ENCODE measurements at places on chromosomes 3 and 15. TPM values are rescaled to one million over a fixed set of nuclear protein-coding genes. Genes with fewer than 3 reads are reported as not detected.

NGRN gene
- 27.8 TPM for total RNA-seq

SNRPA1 gene
- total RNA-seq, result 29.7 TPM

ILDR1 gene
- total RNA-seq, result 2.9 TPM

TSPAN3 gene
- 99.1 TPM for total RNA-seq

FEZF2 gene
- not detected for total RNA-seq

CYP1A2 gene
- not detected for total RNA-seq

LRRC49 gene
- total RNA-seq, result 7.3 TPM

PXYLP1 gene
- total RNA-seq, result 9.9 TPM

GOLGA6B gene
- total RNA-seq, result not detected

CASR gene
- total RNA-seq, result 8.9 TPM

RABL3 gene
- 7.3 TPM for total RNA-seq

MKRN3 gene
- 0.26 TPM for total RNA-seq

BNC1 gene
- total RNA-seq, result not detected

ZNF717 gene
- total RNA-seq, result 8.6 TPM

TEX55 gene
- total RNA-seq, result not detected

THSD4 gene
- 12.9 TPM for total RNA-seq

ENTPD3 gene
- total RNA-seq, result 12.2 TPM

C3orf85 gene
- total RNA-seq, result not detected

LIPH gene
- total RNA-seq, result 14.8 TPM

SLC51B gene
- total RNA-seq, result not detected

CYP8B1 gene
- not detected for total RNA-seq

PIK3CB gene
- 40.2 TPM for total RNA-seq

CP gene
- 11.5 TPM for total RNA-seq

AP3B2 gene
- 3.9 TPM for total RNA-seq

GOLGA6L4 gene
- total RNA-seq, result 5.4 TPM

OXSM gene
- 5.3 TPM for total RNA-seq

VILL gene
- 3.6 TPM for total RNA-seq

STRIT1 gene
- total RNA-seq, result not detected

PLIN1 gene
- total RNA-seq, result 13.0 TPM

CIB2 gene
- total RNA-seq, result 6.9 TPM

TTLL13 gene
- total RNA-seq, result not detected

TM4SF4 gene
- 149 TPM for total RNA-seq

KCNMB3 gene
- 6.5 TPM for total RNA-seq

ESYT3 gene
- total RNA-seq, result 6.0 TPM

MTMR10 gene
- 22.3 TPM for total RNA-seq

TM4SF18 gene
- 7.9 TPM for total RNA-seq

MAPK6 gene
- total RNA-seq, result 7.3 TPM

ZNF662 gene
- total RNA-seq, result 4.0 TPM

TMEM40 gene
- not detected for total RNA-seq

SLC28A1 gene
- not detected for total RNA-seq

AMT gene
- 10.9 TPM for total RNA-seq

GOLGA6A gene
- not detected for total RNA-seq

SEMA5B gene
- total RNA-seq, result 15.2 TPM

FGF7 gene
- total RNA-seq, result 18.5 TPM

SPATA12 gene
- not detected for total RNA-seq

CELSR3 gene
- 0.66 TPM for total RNA-seq
